ENCODE measurements at places on chromosomes 4 and X.

GRCh38 chr4:118835571-118836300 lies at the start of gene SEC24D:
SEC24D (minus strand) TSS chr4:118836126; CDS start chr4:118833696, 2,430 bp downstream.
- peak; percentile 84 for DNase-seq

- no peak for DNase-seq
Observed at GRCh38 chr4:120691536-120691935, 231.0 kb downstream of the PRDM5 start.

GRCh38 chrX:130895299-130895698 lies 7.7 kb downstream of the ENOX2 start:
- DNase-seq: no peak

GRCh38 chrX:134670134-134670924 lies 12.1 kb upstream of the PLAC1 start:
- no peak for DNase-seq

- DNase-seq: no peak
Observed at GRCh38 chrX:102979536-102979935, 42.5 kb downstream of the RAB40AL start.

DNA sequence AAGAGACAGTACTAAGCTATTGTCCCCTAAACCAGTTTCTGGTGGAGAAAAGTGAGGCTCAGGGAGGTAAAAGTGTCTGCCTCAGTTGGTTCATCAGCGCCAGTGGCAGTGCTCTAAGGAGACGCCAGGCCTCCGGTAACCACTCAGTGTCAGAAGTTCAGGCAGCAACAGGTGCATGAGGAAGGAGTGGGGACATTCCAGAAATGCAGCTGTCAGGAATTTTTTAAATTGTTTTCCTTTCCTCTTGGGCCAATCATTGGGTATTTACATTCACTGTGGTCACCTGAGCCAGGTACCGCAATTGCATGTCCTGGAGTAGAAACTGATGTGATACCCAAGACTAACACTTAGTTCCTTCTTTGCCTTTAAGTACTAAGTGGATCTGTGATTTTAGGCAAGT lies 40.2 kb upstream of the HS3ST1 start:
- DNase-seq: no peak

DNA sequence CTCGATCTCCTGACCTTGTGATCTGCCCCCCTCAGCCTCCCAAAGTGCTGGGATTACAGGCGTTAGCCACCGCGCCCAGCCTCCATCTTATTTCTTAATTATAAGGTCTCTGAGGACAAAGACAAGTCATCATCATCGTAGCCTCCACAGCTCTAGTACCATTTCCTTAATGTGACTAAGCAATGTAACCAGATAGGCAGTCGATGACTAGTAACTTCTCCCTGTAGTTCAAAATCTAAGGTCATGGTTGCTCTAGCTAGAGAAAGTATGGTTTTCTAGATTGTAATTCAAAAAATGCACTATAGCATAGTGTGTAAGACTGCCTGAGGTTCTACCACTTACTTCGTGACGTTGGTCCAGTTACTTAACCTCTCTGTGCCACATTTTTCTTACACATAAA lies 6.9 kb downstream of the SLC39A8 start:
- no peak for DNase-seq
